H4 (cell line): ENCODE measurements at places on chromosomes 16 and 17. TPM values are rescaled to one million over a fixed set of nuclear protein-coding genes. Genes with fewer than 3 reads are reported as not detected.
A peak's percentile ranks its signal among the peaks of the same experiment; 100 is the strongest.

Gene TNFSF12
- total RNA-seq = 2.4 TPM in 1 of 2 replicates, not detected in the other

DNA sequence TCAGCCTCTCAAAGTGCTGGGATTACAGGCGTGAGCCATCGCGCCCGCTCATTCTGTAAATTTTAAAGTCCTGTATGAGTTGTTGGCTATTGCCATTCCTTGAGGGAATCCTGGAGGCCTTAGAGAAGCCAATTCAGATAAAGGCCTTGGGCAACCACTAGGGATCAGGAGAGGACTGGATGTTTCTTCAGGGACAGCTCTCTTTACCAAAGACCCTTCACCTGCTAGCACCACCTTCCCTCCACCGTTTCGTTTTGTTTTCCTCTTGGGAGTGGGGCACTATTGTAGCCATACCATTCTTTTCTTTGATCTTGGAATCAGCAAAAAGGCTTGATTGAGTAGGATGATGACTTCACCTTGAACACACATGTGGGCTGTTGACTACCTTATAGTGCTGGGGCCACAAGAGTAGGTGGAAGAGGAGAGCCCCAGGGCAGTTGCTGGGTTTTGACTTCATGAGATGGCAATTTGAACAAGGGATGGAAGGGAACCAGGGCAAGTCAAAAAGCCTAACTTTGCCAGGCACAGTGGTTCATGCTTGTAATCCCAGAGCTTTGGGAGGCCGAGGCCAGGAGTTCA is 7.0 kb upstream of the ANKRD40CL start:
- DNase-seq = no peak

- no peak for DNase-seq
These were observed 275.7 kb downstream of the TOX3 start for GRCh38 chr16:52271088-52271750.

DNA sequence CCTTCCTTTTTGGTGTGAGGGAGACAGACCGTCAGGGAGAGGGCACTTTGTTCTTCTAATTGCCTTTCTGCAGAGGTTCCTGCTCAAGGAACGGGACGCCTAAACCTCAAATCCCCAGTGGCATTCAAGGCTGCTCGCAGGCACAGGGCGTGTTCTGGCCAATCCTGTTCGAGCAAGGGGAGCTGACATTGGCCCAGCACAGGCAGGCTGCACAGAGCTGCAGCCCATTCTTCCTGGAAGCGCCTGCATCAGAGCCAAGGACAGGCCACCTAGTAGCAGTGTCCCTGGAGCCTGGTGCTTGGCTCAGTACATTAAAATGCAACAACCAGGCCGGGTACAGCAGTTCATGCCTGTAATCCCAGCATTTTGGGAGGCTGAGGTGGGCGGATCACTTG is 72.2 kb upstream of the CREBBP start:
- DNase-seq = peak; percentile 50

Gene MT4
- not detected in 2 replicates for total RNA-seq

Gene SLC46A1
- 4.7 and 4.9 TPM in 2 replicates for total RNA-seq

DNA sequence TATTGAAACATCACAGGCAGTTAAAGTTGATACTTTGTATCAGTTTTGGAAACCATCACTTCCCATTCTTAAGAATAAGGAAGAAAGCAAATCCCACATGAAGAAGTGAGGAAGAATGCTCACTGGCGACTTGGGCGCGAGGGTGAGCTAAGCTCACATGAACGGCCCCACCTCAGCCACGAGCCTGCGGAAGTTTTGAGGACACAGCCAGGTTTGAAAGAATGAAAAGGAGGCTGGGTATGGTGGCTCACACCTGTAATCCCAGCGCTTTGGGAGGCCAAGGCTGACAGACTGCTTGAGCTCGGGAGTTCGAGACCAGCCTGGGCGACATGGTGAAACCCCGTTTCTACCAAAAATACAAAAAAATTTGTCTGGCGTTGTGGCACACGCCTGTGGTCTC is 110.3 kb upstream of the CHMP6 start:
- no peak for DNase-seq

DNA sequence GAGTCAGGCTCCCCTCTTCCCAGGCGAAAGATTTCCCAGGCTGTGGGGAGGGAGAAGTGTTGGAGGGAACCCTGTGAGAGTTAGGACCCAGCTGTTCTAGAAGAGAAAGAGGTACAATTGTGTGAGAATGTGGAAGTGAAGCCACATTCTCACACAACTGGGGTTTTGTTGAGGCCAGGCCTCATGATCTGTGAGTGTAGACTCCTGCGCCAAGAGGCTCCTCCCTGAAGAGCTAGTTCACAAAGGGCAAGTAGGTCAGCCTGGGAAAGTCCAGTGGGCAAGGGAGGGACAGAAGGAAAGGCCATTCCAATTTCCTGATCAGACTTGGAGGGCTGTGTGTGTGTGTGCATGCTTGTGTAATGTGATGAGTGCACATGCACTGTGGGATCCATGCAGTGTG is 15.2 kb downstream of the CD300LF start:
- DNase-seq = no peak

DNA sequence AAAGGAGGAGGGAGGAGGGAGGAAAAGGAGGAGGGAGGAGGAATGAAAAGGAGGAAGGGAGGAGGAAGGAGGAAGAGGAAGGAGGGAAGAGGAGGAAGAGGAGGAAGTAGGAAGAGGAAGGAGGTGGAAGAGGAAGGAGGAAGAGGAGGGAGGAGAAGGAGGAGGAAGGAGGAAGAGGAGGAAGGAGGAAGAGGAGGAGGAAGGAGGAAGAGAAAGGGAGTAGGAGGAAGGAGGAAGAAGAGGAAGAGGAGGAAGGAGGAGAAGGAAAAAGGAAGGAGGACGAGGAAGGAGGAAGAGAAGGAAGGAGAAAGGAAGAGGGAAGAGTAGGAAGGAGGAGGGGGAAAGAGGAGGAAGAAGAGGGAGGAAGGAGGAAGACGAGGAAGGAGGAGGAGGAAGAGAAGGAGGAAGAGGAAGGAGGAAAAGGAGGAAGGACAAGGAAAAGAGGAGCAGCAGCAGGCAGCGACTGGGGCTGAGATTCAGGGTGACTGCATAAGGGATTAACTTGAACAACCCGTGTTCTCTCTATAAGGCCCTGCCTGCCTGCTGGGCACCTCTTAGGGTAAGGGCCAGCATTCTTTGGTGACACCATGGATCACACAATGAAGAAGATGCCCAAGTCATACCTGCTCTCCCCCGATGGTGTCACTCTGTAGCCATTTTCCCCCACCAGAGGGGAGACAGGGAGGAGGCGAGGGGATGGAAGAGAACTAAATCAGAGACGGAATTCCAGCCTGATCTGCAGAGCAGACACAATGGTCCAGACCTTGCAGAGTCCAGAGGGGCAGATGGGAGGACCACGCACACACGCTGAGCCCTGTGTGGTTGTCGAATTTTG is 1.4 kb upstream of the IL34 start:
- DNase-seq = no peak

Gene LITAFD
- not detected in 2 replicates for total RNA-seq

- DNase-seq = no peak
These were observed 23.8 kb downstream of the ADCY7 start for GRCh38 chr16:50289950-50290764.

DNA sequence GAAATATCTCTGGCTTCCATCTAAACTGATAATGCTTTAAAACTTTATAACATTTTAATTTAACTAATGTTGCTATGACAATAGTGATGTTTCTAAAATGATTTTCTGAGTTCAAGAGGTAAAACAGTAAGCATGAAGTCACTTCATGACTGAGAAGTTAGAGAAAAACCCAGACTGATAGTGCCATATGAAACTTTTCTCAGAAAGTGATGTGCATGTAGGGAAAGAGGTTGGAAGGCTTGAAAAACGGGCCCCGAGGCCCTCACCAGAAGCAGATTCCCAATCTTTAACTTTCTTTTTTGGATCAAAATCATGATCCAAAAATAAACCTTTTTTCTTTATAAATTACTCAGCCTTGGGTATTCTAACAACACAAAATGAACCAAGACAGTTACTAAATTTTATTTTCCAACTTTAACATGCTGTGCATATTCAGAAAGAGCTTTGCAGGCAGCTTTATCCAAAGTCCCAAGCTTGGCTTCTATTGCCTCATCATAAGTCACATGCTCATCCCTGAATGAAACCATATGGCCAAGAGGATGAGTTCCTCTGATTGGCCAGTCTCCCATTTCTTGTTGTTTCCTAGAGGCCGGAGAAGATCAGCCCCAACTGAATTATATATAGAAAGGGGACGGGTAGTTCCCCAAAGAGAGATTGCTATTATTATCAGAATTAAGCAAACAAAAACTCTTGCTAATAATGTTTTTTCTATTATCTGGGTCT is 357.6 kb upstream of the SALL1 start:
- no peak for DNase-seq

- DNase-seq = no peak
These were observed 42.5 kb downstream of the ARHGAP17 start for GRCh38 chr16:24972608-24973220.

- DNase-seq = no peak
These were observed 10.0 kb upstream of the CLUH start for GRCh38 chr17:2721603-2722002.

Gene DHRS7C
- not detected in 2 replicates for total RNA-seq

Gene TLCD2
- total RNA-seq = 1.2 and 1.4 TPM in 2 replicates

Gene ATF7IP2
- total RNA-seq = not detected in 2 replicates

GRCh38 chr17:41695954-41696757 is 7.5 kb downstream of the EIF1 start:
- DNase-seq = peak; percentile 75

GRCh38 chr17:17366941-17367875 is 64.0 kb downstream of the NT5M start:
- no peak for DNase-seq

Gene KRT33B
- total RNA-seq = not detected in 2 replicates

DNA sequence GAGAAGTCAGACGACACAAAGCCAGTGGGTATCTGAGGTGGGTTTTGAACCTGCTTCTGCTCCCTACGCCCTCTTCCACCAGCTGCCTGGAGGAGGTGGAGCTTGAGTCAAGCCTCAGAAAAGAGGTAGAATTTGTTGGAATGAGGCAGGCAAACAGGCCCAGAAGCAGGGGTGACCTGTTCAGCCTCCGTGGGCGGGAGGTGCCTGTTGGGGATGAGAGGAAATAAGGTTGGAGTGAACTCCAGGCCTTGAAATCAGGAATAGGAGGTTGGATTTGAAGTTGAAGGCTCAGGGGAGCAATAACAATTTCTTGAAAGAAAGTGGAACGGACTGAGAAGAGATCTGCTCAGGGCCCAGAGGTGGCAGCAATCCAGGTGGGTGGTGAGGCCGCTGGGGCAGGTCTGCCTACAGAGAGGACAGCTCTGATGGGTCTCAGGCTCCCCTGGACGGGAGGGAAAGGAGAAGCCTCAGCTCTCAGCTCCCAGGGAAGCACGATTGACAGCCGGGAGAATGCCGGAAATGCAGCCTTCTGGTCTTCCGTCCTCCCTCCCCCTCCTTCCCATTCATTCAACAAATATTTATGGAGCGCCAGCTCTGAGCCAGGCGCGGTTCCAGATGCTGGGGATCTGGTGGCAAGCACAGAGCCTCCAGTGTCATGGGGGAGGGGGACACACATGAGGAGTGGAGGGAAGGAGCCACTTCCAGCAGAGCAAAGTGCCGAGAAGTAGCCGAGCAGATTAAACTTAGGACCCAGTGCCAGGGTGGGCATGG is 61.9 kb upstream of the CIBAR2 start:
- peak; percentile 83 for DNase-seq
